ENCODE measurements at places on chromosomes 2 and 18.

GRCh38 chr18:38368886-38369285 is 803.3 kb upstream of the CELF4 start:
- no peak for DNase-seq

- DNase-seq: peak; percentile 39
These were observed 58.6 kb upstream of the SLC25A52 start for GRCh38 chr18:31819106-31819924.

- no peak for DNase-seq
These were observed 853.9 kb downstream of the DCC start for GRCh38 chr18:53193870-53194269.

DNA sequence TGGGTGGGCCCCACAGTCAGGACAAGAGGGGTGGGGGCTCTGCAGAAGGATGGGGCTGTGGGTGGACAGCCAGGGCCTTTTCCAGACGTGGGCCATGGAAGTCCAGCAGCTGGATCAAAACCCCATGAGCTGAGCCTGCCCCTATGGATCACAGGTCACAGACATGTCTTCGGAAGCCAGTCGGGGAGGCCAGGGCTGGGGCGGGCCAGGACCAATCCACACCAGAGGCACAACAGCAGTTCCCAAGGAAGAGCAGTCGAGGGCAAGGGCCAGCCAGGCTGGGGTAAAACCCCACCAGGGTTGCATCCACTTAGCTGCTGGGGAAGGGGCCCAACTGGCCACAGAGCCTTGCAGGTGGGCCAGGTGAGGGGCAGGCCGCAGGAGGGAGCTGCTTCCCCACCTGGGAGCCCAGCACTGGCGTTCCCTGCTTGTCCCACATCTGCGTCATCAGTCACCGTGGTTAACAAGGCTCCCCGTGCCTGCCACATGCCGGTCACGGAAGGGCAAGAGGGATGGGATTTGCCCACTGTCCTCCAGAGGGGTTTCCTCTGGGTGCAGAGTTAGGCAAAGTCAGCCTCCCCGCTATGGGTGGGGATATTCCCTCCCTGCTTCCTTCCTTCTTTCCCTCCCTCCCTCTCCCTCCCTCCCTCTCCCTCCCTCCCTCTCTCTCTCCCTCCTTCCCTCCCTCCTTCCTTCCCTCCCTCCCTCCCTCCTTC is 46.4 kb upstream of the ODC1 start:
- no peak for DNase-seq

DNA sequence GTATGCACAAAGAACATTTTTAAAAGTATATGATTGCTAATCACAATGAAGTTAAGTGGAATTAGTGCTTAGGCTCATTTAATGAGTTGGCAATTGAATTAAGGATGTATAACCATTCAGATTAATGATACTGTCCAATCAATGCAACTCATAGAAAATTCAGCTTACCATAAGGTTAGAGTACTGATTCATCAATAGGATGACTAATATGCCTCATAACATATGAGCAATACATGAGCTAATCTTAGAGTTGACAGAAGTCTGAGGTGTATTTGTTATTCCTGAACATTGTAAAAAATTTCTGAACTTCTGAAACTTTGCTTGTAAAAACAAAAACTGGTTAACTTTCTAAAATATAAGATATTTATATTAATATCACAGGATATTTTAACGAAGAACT is 118.3 kb upstream of the NETO1 start:
- DNase-seq: no peak

GRCh38 chr2:216001216-216002100 is 11.9 kb downstream of the MREG start:
- no peak for DNase-seq

- no peak for DNase-seq
These were observed 232.0 kb downstream of the STK39 start for GRCh38 chr2:168015274-168015953.

DNA sequence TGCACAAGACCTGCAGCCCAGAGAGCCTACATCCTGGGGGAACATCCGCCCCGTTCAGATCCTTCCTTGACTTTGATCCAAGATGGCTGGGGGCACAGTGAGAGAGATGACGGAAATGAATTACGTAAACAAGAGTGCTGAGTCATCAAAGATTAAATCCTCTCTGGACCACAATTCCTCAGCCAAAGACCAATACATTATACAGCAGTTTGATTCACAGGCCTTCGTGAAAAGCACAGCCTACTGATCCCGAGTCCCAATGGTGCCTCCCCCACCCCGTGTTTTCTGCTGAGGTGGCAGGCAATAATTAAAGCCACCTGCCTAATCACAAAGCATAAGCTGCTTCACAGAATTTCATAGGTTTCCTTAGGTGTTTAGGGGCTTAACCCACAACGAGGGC is 43.0 kb downstream of the MYO5B start:
- DNase-seq: no peak

DNA sequence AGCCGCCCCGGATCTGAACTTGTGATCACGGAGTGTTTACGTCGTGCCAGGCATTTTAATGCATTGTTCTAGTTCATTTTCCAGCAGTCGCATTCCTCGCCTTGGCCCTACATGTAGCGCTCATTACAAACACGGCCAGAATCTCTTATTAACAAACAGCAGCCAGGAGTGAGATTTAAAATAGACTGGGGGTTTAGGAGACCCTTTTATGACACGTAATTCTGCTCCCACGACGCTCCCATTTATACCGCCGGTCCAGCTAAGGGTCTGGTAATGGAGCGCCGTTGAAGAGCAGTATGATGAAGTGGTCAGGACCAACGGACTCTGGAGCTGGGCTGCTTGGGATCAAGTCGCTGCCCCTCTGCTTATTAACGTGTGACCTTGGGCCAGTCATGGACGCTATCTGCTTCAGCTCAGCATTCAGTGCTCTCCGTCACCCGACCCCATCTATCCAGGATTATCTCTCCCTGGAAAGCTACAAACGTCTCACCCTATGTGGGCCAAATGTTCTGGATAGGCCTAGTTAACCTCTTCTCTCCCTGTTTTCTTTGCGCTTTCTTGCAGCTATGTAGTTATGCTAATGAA is 745 bp downstream of the MSH2 start:
- DNase-seq: no peak

- DNase-seq: no peak
These were observed 81.1 kb upstream of the CD226 start for GRCh38 chr18:70028734-70029133.

DNA sequence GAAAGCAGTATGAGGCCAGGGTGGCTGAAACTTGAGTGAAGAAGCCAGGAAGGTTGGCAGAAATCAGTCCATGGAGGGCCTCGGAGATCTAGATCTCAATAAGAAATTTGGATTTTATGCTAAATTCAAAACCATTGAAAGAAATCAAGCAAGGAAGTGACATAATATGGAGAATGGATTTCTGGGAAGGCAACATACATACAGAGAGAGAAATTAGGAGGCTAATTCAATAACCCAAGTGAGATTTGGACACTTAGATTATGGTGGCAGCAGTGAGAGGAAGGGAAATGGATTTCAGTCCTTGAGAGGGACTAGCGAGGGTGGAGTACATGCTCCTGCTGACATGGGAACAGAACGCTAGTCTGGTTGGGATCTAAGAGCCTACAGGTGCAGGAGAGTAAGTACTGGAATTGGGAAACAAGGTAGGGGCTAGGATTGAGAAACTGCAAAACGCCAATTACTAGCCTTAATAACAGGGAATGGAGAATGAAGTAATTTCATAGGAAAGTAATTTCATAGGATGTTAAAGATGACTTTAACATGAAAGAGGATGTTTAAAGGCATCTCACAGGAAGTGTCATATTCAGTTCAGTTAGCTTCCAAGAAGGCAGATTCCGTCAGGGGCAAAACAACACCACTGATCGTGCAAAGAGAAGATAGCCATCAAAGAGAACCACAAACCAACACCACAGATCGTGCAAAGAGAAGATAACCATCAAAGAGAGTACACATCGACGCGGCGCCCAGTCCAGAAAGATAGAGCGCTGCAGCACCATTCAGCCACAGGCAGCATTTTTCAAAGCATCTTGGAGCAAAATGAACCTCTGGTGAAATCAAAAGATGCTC is 27.2 kb downstream of the CDKL4 start:
- peak; percentile 88 for DNase-seq

DNA sequence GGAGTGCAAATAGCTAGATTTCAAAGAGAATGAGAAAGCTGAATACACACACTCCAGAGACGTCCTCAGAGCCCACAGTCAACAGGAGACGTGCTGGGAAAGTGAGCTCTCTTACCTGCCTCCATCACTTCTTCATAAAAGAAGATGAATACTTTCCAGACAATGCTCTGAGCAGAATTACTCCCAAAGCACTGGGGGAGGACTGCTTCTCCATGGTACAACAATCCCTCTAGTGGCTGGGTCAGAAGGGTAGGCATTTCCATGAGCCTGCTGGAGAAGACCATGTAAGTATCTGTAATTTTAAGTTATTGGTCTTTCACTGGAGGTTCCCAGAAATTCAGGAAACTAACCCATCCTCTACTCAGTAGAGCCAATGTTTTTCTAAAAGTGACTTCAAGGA is 190.3 kb downstream of the RBM43 start:
- DNase-seq: no peak

DNA sequence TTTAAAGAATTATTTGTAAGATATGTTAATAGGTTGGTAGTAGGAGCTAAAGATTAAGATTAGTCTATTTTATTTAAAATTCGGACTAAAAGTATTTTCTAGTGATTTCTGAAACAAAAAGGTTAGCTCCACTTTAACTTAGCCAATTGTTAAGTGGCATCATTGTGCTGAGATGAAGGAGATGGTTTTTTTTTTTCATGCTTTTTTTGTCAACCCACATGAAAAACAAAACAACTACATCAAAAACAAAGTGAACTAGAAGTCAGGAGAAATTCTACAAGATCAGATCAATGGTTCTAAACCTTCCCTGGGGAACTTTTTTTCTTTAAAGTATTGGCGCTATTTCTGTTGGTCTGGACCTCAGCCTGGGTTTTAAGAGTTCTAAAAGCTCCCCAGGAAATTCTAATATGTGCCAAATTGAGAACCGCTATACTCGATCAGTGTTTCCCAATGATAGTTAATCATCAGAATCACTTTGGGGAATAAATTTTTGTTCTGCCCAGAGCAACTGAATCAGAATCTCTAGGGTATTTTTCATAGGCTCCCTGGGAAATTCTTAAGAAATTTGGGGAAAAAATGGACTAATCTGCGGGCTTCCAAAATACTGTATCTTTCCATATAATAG is 2.3 kb downstream of the ZC3H6 start:
- DNase-seq: no peak

DNA sequence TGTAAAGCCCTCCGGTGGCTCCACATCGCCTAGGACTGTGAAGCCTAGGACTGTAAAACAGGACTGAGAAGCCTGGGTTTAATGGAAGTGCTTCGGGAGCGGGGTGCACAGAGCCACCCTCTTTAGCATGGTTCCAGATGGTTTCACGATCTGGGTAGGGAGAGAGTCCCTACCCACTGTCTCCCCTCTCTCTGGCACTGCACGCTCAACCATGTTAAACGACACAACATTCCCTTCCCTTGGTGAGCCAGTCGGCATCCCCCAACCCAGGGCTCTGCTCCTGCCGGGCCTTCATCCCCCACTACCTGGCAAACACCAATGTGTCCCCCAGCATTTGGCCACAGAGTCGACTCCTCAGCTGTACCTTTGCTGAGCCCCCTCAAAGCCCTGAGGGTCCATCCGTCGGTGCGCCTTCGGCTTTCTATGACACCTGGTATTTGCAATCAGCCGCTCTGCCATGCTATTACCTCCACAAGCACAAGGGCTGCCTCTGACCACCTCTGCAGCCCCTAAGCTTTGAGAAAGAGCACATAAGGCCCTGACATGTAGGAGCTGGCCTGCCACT is 1.1 kb downstream of the COPS9 start:
- no peak for DNase-seq

DNA sequence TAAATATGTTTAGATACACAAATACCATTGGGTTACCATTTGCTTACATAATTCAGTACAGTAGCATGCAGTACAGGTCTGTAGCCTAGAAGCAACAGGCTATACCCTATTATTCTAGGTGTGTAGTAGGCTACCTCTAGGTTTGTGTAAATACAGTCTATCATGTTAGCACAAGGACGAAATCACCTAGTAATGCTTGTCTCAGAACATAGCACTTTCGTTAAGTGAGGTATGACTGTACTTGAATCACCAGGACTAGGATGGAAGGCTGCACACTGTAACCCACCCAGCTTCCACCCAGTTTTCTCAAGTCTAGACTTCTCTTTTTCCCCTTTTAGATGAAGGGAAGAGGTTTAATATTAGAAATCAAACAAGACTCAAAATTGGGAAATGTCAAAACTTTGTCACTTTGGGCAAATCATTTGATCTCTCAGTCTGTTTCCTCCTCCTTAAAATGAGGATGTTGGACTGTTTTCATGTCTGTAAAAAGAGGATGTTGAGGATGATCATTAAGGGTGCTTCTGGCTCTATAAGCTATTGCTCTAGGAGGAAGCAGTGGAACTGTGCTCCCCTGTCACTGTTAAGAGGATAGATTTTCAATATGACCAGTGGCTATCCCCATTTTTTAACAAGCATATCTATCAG is 3.7 kb upstream of the SOCS6 start:
- no peak for DNase-seq

DNA sequence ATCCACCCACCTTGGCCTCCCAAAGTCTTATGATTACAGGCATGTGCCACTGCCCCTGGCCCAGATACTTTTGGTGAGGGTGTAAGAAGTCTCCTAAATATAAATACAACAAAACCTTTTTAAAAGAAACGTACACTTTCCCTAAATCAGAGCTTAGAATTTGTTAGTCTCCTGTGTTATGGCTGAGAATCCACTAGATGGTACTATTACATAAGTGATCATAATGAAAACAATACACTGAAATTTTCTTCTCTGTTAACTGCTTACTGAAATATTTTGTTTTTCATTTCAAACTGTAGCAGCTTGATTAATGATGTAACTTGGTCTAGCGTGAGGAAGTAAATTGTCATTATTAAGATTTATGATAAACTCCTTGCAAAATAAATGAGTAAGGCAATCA is 74.8 kb upstream of the FAM98A start:
- DNase-seq: no peak

DNA sequence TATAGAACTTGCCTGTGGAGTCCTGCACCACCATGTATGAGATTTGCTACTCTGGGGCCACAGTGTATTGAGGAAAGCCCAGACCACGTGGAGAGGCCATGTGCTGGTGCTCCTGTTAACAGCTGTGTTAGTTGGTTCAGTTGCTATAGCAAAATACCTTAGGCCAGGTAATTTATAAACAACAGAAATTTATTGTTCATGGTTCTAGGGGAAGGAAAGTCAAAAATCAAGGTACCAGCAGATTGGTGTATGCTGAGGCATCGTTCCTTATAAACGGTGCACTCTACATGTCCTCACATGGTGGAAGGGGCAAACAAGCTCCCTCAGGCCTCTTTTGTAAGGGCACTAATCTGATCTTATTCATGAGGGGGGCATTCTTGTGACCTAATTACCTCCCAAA is 272.3 kb upstream of the FBXO11 start:
- no peak for DNase-seq

DNA sequence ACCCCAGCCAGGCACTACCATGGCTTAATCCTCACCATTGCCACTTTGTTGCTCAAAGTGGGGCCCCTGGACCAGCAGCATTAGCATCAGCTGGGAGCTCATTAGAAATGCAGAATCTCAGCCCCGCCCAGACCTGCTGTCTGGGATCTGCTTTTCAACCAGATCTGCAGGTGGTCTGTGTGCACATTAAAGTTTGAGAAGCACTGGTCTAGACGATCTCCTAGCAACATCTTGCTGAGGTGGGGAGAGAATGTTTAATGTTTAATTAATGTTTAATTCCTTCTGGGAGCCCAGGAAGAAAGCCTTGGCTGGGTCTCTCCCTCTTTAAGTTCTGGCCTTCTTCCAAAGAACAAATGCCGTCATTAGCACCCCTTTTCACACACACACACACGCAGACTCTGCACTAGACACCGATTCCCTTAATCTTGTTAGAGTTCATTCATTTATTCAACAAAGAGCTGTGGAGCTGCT is 53.7 kb downstream of the EDAR start:
- no peak for DNase-seq

- no peak for DNase-seq
These were observed 1352.9 kb upstream of the CHAC2 start for GRCh38 chr2:52414561-52415295.

Measured in CD4-positive, alpha-beta T cell treated with Interferon alpha-2 for 1 hour (primary cell).